ENCODE measurements at places on chromosomes 5 and 9. TPM values are rescaled to one million over a fixed set of nuclear protein-coding genes. Genes with fewer than 3 reads are reported as not detected.

Gene IL13
- total RNA-seq, result not detected

- no peaks in the 10 kb centered on the region for H3K27me3 ChIP-seq
- H3K36me3 ChIP-seq, result no peaks in the 10 kb centered on the region
- no peak overlapping the region for H3K27ac ChIP-seq
- no peak overlapping the region for H3K4me3 ChIP-seq
- no peak for DNase-seq
Measured at GRCh38 chr5:82847562-82847961, 229.6 kb downstream of the TMEM167A start.

DNA sequence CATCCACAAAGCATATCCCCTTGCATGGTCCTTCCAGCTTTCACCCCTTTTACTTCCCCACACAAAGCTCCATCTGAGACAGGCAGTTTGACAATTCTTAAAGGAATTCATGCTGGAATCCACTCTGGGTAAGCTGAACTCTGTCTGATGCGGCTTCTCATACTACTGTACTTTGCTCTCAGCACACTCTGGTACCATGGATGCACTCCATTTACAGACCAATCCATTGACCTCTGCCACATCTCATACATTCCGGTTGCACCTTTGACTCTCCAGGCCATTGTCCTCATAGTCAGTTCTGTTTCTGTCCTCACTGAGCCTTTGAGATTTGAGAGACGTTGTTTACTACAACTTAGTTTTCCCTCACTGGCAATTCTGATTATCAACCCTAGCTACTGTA is 12.2 kb downstream of the SPATA9 start:
- no peak overlapping the region for H3K4me3 ChIP-seq
- no peak overlapping the region for H3K27ac ChIP-seq
- H3K4me1 ChIP-seq, result no peaks in the 10 kb centered on the region
- no peak for DNase-seq

GRCh38 chr5:180717989-180718388 is 21.9 kb downstream of the OR2Y1 start:
- DNase-seq, result no peak
- H3K36me3 ChIP-seq, result no peaks in the 10 kb centered on the region
- H3K27me3 ChIP-seq, result peaks cover 71% of the 10 kb centered on the region
- H3K4me1 ChIP-seq, result no peaks in the 10 kb centered on the region
- H3K27ac ChIP-seq, result no peak overlapping the region

Gene C9orf153
- total RNA-seq, result not detected

Gene SLC25A46
- total RNA-seq, result 53.4 TPM

GRCh38 chr9:81377921-81378320 is 311.4 kb downstream of the TLE1 start:
- H3K27me3 ChIP-seq, result no peaks in the 10 kb centered on the region
- no peak overlapping the region for H3K4me3 ChIP-seq
- H3K27ac ChIP-seq, result no peak overlapping the region
- no peak for DNase-seq
- H3K36me3 ChIP-seq, result no peaks in the 10 kb centered on the region

Gene SOHLH1
- total RNA-seq, result not detected

- DNase-seq, result no peak
- no peaks in the 10 kb centered on the region for H3K4me1 ChIP-seq
- H3K4me3 ChIP-seq, result no peak overlapping the region
- H3K27me3 ChIP-seq, result no peaks in the 10 kb centered on the region
- H3K36me3 ChIP-seq, result no peaks in the 10 kb centered on the region
Measured at GRCh38 chr5:16970826-16971225, 34.7 kb upstream of the MYO10 start.

DNA sequence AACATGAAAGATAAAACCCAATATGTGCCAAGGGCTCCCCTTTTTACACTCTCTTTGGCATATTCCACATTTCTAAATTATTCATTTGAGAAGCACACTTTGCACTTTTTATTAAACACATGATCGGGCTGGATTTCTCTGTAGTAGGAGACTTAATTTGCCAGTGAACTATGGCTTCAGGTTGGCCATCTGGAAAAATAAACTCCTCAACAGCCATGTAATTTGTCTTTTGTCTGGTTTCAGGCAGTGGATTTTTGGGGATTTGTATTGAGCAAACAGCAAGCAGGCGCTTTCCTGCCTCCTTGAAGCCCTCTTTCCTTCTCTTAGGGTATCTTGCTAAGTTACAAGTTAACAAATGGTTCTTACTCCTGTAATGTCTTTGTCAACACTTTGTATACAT is 73.0 kb upstream of the DMRTA1 start:
- H3K4me1 ChIP-seq, result no peaks in the 10 kb centered on the region
- no peaks in the 10 kb centered on the region for H3K27me3 ChIP-seq
- H3K27ac ChIP-seq, result no peak overlapping the region
- H3K4me3 ChIP-seq, result no peak overlapping the region

- no peaks in the 10 kb centered on the region for H3K36me3 ChIP-seq
- no peak for DNase-seq
- H3K4me3 ChIP-seq, result no peak overlapping the region
- H3K27ac ChIP-seq, result no peak overlapping the region
- no peaks in the 10 kb centered on the region for H3K27me3 ChIP-seq
Measured at GRCh38 chr5:100901821-100902341, 1.2 kb downstream of the ST8SIA4 start.

- H3K4me1 ChIP-seq, result peaks cover 10% of the 10 kb centered on the region
- peaks cover 47% of the 10 kb centered on the region for H3K36me3 ChIP-seq
- no peak overlapping the region for H3K4me3 ChIP-seq
- no peaks in the 10 kb centered on the region for H3K27me3 ChIP-seq
- DNase-seq, result no peak
Measured at GRCh38 chr5:175521313-175521833, 43.0 kb downstream of the SFXN1 start.

Gene LCNL1
- not detected for total RNA-seq

DNA sequence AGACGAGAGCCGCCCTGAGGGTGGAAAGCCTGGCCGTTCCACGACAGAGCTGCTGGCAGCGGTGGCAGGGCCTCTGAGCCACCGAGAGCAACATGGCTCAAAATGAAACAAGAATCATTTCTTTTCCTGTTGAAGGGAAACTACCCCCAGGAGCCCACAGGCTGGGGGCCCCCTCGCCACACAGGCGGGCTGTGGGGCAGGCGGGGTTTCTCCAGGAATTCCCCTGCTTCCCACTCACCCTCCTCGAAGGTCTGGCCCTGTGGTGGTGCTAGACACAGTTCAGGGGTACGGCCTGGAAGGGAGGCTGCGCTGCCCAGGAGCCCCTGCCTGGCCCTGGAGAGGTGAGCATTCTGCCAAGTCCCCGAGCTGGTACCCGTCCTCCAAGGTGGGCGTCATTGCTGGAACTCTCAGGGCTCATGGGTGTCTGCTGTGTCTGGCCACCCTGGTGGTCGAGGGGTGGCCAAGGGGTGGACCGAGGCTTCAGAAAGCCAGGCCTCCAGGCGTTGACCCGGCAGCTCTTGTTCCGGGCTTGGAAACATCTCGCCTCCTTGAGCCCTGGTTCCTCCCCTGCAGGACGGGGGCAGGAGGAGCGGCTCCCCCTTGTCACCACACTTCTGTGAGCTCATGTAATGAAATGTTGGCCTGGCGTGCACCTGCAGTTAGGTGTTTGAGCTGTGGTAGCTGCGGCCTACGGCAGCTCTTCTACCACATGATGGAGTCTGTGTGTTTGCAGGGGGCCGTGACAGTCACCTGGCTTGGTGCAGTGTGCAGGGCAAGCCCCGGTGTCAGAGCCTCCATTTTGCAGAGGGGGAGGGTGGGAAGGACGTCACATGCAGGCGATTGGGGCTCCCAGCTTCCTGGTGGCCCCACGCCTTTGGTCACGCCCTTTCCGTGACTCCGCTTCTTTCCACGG is 65.3 kb downstream of the RXRA start:
- H3K4me3 ChIP-seq, result no peak overlapping the region
- DNase-seq, result no peak
- no peaks in the 10 kb centered on the region for H3K27me3 ChIP-seq
- no peak overlapping the region for H3K27ac ChIP-seq

DNA sequence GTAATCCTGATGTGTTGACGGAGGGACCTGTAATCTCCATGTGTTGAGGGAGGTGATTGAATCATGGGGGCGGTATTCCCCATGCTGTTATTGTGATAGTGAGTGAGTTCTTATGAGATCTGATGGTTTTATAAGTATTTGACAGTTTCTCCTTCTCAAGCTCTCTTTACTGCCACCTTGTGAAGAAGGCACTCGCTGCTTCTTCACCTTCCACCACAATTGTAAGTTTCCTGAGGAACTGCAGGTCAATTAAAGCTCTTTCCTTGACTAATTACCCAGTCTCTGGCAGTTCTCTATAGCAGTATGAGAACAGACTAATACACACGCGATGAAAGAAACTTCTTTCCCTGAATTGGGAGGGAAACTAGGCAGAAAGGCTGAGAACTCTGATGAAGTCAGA is 141.1 kb upstream of the RAD23B start:
- DNase-seq, result no peak
- H3K27ac ChIP-seq, result no peak overlapping the region
- H3K27me3 ChIP-seq, result peaks cover 73% of the 10 kb centered on the region
- no peaks in the 10 kb centered on the region for H3K4me1 ChIP-seq
- no peaks in the 10 kb centered on the region for H3K36me3 ChIP-seq

- no peaks in the 10 kb centered on the region for H3K27me3 ChIP-seq
- no peak overlapping the region for H3K27ac ChIP-seq
- DNase-seq, result no peak
- H3K4me3 ChIP-seq, result no peak overlapping the region
Measured at GRCh38 chr5:15502208-15502607, 2.2 kb downstream of the FBXL7 start.

GRCh38 chr9:72758944-72759343 is 193.9 kb downstream of the ALDH1A1 start:
- H3K4me3 ChIP-seq, result no peak overlapping the region
- DNase-seq, result no peak
- H3K27me3 ChIP-seq, result no peaks in the 10 kb centered on the region

- DNase-seq, result no peak
- peaks cover 68% of the 10 kb centered on the region for H3K27me3 ChIP-seq
- H3K4me1 ChIP-seq, result no peaks in the 10 kb centered on the region
Measured at GRCh38 chr5:570886-571285, 41.3 kb upstream of the CEP72 start.

Gene CRHBP
- not detected for total RNA-seq

Gene CEL
- total RNA-seq, result 2.6 TPM

GRCh38 chr5:98333921-98334320 is 439.5 kb upstream of the RGMB start:
- no peak overlapping the region for H3K4me3 ChIP-seq
- H3K4me1 ChIP-seq, result peaks cover 9% of the 10 kb centered on the region
- no peaks in the 10 kb centered on the region for H3K27me3 ChIP-seq
- no peaks in the 10 kb centered on the region for H3K36me3 ChIP-seq

GRCh38 chr5:126814721-126815404 is 37.9 kb downstream of the LMNB1 start:
- DNase-seq, result no peak
- no peak overlapping the region for H3K4me3 ChIP-seq
- no peaks in the 10 kb centered on the region for H3K27me3 ChIP-seq
- peak overlapping the region; percentile 69 for H3K27ac ChIP-seq
- peaks cover 37% of the 10 kb centered on the region for H3K36me3 ChIP-seq

Gene NAIP
- 9.0 TPM for total RNA-seq

DNA sequence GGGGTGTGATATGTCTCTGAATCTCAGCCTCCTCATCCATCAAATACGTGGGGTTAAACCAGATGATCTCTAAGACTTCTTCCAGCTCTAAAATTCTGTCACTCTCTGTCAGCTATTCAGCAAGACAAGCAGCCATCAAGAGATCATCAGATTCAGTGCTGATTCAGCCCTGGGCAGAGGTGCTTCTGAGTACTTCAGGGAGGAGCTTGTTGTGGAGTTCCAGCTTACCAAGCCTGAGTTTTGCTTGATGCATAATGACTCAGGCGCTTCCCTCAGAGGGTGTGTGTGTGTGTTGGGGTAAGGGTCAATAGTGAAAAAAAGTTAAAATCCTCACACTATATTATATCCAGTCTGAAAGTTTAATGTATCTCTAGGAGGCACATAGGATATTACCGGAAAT is 29.6 kb upstream of the TAF1L start:
- H3K27me3 ChIP-seq, result no peaks in the 10 kb centered on the region
- no peak overlapping the region for H3K4me3 ChIP-seq
- no peaks in the 10 kb centered on the region for H3K4me1 ChIP-seq

DNA sequence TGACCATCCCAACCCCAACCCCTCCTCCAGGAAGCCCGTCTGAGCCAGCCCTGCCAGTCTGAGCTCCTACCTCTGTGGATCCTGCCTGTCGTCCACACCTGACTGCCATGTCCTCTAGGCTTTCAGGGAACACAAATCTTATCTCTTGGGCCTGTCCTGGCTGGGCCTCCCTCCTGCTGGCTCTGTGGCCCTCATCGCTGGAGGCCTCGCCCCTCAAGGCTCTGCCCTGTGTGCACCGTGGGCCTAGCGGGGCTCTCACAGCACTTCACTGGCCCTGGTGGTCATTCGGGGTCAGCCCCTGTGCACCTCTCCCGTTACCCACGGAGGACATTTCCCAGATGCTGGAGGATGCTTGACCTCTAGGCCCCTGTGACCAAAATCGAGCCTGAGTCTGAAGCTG is 133.3 kb downstream of the RXRA start:
- H3K27ac ChIP-seq, result no peak overlapping the region
- no peaks in the 10 kb centered on the region for H3K4me1 ChIP-seq
- no peak overlapping the region for H3K4me3 ChIP-seq
- no peaks in the 10 kb centered on the region for H3K36me3 ChIP-seq
- DNase-seq, result no peak
- H3K27me3 ChIP-seq, result peaks cover 13% of the 10 kb centered on the region

GRCh38 chr9:136802321-136802720 is 5.4 kb upstream of the RABL6 start:
- H3K36me3 ChIP-seq, result peaks cover 28% of the 10 kb centered on the region
- H3K4me1 ChIP-seq, result no peaks in the 10 kb centered on the region
- no peak overlapping the region for H3K27ac ChIP-seq
- H3K4me3 ChIP-seq, result no peak overlapping the region

DNA sequence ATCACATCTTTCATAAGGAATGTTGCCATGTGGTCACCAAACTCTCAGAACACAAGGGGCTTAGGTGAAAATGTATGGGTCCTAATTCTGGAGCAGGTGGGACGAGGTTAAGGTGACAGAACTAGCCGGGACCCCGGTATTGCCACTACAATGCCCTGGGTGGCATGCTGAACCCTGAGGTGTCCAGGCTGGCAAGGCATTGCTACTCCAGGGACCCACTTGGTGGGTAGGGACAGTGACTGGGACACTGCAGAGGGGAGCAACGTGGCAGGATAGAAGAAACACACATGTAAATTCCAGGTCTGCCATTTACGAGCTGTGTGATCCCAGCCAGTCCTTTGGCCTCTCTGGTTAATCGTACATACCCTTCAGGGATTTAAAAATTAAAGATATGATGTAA is 206.9 kb upstream of the MVB12B start:
- DNase-seq, result no peak
- no peaks in the 10 kb centered on the region for H3K4me1 ChIP-seq
- H3K4me3 ChIP-seq, result no peak overlapping the region
- H3K27me3 ChIP-seq, result peaks cover 81% of the 10 kb centered on the region
- no peaks in the 10 kb centered on the region for H3K36me3 ChIP-seq

Gene PCDHA11
- 0.64 TPM for total RNA-seq

Gene NOL6
- total RNA-seq, result 39.3 TPM

GRCh38 chr5:17732351-17732923 is 98.2 kb downstream of the TAF11L14 start:
- no peak for DNase-seq
- H3K4me1 ChIP-seq, result no peaks in the 10 kb centered on the region
- H3K4me3 ChIP-seq, result no peak overlapping the region

GRCh38 chr9:121765021-121765950 is 113.9 kb downstream of the DAB2IP start:
- peaks cover 42% of the 10 kb centered on the region for H3K36me3 ChIP-seq
- peak; percentile 42 for DNase-seq
- H3K4me3 ChIP-seq, result no peak overlapping the region
- H3K27me3 ChIP-seq, result no peaks in the 10 kb centered on the region

Data from Calu3 (cell line).